Stimulated activated CD8-positive, alpha-beta memory T cell treated with anti-CD3 and anti-CD28 coated beads, Interleukin-2, amount 100 ng/mL, for 1 hour (primary cell): ENCODE measurements at places on chromosomes 6 and 20.

GRCh38 chr20:7285918-7286556 is 518.6 kb downstream of the BMP2 start:
- DNase-seq, result no peak

GRCh38 chr6:65935412-65935811 is 228.4 kb upstream of the EYS start:
- DNase-seq, result no peak

- DNase-seq, result no peak
Measured at GRCh38 chr20:2984028-2984501, 59.4 kb upstream of the GNRH2 start.

DNA sequence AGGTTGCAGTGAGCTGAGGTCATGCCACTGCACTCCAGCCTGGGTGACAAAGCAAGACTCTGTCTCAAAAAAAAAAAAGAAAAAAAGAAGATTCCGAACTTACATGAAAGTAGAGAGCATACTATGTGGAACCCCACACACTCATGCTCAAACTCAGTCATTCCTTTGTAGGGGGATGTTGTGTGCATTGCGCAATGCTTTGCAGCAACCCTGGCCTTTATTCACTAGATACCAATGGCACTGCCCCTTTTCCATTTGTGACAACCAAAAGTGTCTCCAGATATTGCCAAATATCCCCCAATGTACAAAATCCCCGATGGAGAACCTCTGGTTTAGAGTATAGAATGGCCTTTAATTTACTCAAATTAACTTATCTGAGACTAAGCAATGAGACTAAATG is 158.6 kb downstream of the GJA1 start:
- no peak for DNase-seq

DNA sequence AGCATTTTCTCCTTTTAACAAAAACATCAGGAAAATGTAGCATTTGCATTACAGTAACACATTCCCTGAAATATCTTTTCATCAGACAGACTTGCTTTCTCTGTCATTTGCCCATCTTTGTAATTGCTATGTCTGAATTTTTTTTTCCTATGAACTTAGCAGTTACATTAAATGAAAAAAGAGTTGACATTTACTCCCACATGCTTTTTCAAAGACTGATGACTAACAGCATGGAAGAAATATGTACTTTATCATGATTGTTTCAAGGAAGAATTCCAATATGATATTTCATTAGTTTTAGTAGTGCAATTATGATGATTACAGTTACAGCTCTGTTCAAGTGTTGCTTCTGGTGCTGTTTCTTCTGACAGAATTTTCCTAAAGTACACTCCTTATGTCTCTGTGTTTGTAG is 864.5 kb upstream of the MAN1A1 start:
- no peak for DNase-seq

DNA sequence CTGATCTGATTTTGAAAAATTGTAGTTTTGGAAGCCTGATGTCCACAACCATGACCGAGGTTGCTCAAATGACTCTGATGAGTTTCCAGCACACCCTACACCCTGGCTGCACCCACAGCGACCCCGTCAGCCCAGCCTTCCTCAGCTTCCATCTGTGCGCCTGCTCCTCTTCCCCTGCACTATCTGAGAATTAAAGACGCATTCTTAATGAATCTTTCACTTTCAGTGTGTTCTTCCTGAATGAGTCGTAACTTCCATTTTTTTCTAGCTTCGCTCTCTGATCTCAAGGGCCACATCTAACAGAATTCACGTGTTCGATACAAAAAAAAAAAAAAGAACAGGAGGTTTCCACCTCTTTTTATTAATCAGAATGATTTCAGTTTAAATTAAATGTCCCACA is 21.3 kb upstream of the RREB1 start:
- no peak for DNase-seq

- DNase-seq, result no peak
Measured at GRCh38 chr6:83605517-83605916, 93.2 kb downstream of the PRSS35 start.

- no peak for DNase-seq
Measured at GRCh38 chr20:55778796-55779195, 226.5 kb downstream of the CBLN4 start.

DNA sequence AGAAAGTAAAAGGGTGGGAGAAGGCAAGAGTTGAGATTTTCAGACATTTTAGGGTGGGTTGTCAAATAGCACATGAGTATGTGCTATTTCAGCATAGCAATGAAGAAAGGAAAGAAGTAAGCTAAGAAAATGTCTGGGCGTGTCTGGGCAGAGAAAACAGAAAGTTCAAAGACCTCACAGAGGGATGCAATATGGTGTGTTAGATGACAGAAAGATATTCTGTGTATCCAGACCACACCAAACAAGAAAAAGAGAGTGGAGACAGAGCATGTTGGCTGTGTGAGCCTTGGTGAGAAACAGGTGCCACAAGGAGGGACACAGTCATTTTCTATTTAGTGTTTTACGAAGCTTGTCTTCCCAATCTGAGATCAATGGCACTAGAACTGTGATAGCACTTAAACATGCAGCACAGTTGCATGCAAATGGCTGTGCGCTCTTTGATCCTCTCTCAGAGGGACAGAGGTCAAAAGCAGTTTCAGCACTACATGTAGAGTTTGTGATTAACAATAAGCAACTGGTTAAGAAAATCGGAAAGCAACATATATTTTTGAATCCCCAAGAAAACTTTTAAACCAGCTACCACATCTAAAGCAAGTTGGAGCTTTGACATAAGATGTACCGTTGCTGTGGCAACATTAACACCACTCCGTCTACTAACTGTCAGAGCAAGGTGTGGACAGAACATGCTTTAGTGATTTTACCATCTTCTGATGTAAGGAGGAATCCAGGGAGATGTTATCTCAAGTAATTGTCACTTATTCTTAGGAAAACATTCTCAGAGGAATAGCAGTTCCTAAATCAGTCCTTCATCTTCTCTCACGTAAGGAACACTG is 515.5 kb upstream of the NOX3 start:
- DNase-seq, result no peak

DNA sequence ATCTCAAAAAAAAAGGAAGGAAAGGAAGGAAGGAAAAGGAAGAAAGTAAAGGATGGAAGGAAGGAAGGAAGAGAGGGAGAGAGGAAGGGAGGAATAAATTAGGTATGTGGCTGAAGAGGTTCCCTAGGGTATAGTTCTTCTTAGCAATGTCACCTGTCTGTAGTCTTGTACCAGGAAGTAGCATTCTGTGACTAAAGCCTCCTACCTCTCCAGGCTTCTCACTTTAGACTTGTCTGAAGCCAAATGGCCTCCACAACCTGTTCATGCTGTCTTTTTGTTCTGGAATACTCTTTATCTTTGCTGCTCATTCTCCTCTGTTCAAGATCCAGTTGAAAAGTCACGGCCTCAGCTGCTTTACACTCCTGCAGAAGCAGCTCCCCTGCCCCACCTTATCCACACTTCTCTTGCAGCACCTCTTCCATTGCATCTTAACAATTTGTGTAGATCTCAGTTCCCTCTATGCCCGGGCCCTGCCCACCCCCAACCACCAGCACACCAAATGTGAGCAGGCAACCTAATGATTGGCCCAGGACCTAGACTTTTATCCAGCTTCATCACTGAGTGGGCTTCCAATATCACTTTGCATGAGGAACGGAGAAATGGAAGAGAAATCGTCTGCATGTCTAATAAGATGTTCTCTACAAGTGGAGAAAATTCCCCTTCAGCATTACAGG is 19.1 kb downstream of the GCNT2 start:
- DNase-seq, result no peak

- DNase-seq, result no peak
Measured at GRCh38 chr6:98516866-98517265, 317.5 kb upstream of the POU3F2 start.

DNA sequence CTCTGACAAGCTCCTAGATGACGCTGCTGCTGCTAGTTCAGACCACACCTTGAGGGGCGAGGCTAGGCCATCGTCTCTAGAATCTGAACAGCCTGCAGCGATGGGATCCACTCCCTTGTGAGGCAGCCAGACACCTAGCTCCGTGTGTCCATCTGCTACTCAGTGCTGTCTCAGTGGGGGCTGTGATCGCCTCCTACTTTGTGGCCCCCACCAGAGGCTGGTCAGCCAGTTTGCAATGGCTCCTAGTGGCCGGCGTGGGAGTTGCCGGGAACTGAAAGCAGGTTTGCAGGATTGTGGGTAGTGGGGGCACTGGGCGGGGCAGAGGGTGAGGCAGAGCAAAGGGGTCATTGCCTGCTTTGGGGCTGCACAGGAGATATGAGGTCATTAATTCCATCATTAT is 2.8 kb downstream of the CCN5 start:
- DNase-seq, result no peak

GRCh38 chr6:107230024-107230423 is 114.7 kb upstream of the BEND3 start:
- DNase-seq, result no peak

DNA sequence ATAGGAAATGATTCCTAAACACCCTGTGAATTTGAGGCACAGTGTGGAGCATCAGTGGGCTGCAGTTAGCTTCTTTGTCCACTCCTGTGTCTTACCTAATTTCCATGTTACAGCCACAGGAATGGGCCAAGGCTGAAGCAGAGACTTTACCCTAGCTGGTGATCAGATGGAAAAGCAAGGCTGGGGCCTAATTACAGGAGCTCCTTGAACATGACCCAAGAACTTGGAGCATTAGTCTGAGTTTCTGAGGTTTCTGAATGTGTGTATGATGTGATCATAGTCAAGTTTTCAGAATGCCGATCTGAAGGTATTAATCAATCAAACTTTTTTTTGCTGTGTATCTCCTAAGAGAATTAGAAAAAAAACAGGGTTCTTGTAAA is 18.0 kb downstream of the HECA start:
- DNase-seq, result no peak

DNA sequence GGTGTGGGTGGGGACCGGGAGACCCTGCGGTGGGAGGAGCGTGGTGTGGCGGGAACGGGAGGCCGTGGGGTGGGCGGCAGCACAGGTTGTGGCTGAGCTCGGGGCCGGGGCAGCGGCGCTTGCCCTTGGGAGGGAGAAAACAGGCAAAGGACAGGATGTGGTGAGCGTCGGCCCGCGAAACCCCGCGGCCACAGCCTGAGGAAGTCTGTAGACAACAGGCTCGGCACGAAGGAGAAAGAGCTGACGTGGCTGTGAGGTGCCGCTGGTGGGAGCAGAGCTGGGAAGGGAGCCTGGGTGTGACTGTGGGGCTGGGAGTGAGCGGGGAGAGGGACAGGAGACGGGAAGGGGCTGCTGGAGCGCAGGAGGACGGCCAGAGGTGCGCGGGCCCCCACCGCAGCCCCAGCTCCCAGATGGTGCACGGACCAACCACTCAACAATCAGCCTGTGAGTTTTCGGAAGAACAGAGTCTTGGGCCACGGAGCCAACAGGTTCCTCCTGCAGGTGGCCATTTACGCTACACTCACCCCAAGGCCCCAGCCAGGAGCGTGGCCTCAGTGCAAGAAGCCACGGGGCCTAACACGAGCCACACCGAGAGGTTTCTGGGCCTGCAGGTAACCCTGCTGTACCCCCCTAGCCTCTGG is 202.8 kb downstream of the DLL1 start:
- no peak for DNase-seq

GRCh38 chr20:64114356-64114971 is 7.1 kb upstream of the NPBWR2 start:
- no peak for DNase-seq

GRCh38 chr6:105793130-105793529 is 293.0 kb upstream of the PRDM1 start:
- DNase-seq, result no peak

GRCh38 chr6:147043994-147044477 is 160.2 kb upstream of the STXBP5 start:
- no peak for DNase-seq

- no peak for DNase-seq
Measured at GRCh38 chr6:128509709-128510108, 10.7 kb downstream of the PTPRK start.

DNA sequence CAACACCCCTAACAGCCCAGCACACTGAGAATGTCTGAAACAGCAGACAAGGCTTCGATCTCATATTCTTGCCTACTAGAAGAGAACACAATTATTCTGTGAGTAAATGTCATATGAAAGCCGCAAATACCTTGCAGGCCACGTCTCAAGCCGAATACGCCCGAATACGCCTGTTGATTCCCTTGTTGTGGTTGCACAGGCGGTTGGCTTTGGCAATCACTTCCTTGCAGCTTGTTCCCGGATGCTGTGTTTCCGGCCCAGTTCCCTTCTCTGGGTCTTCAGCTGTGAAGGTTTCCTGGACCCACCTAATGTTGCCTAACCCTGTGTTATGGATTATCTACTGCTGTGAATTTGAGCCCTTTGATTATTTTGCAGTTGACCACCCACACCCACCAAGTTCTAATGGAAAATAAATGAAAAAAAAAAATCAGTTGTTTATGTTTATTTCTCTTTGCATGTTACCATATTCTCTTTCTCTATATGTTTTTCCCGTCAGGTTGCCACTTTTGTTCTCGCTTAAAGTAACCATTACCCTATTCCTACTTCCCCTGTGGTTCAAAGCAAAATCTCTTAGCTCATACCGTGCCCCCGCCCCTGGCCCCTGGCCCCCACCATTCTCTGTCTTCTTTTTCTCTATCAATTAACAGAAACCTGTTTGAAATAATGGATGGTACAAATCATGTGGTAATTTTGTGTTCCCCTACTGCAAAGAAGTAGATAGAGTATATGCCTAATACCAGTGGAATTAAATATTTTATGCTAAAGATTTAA is 172.4 kb downstream of the ADGB start:
- DNase-seq, result no peak

DNA sequence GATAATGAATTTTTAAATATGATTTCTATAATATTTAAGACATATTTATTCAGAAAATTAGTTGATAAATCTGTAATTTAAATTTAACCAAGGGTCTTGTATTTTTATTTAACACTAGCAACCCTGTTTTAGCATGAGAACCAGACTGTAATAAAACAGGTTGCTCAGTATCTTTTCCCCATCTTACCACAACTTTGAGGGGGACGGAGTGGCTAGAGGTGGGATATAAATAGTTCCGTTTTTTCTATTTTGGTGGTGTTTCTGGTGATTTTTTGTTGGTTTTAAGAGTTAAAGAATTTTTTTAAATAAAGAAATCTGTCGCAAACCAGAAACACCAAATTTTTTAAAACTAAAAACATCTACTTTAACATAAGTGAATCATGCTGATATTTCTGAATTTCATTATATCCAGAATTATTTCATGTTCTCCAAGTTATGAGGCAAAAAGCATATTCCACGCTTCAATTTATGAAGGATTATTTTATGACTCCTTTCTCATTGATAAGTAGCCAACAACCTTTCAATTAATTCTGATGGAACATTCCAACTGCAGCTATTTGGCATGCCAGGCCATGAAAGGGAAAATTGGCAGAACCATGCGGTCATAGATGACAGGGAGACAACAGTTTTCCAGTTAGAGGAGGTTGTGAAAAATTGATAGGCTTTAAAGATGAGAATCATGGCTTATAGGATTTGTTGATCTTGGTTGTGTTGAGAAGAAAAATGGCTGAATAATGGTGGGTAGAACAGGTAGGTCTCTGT is 151.9 kb upstream of the CARMIL1 start:
- no peak for DNase-seq

- DNase-seq, result no peak
Measured at GRCh38 chr6:167711768-167712730, 114.7 kb upstream of the AFDN start.
